Right cardiac atrium (tissue), 5 donors: ENCODE measurements at places on chromosomes 1 and 21. TPM values are rescaled to one million over a fixed set of nuclear protein-coding genes. Genes with fewer than 3 reads are reported as not detected.

KLHDC9 gene
- 3.8 TPM for total RNA-seq

MYBPH gene
- total RNA-seq: not detected

LCE3D gene
- total RNA-seq: not detected

CA6 gene
- not detected for total RNA-seq

PEAR1 gene
- 8.7 TPM for total RNA-seq

LRRC38 gene
- total RNA-seq: 3.9 TPM

MMEL1 gene
- 1.5 TPM for total RNA-seq

RGSL1 gene
- total RNA-seq: not detected

GUK1 gene
- total RNA-seq: 151 TPM

- DNase-seq: no peak
These were observed 18.6 kb downstream of the EBNA1BP2 start for GRCh38 chr1:43153443-43153842.

DNA sequence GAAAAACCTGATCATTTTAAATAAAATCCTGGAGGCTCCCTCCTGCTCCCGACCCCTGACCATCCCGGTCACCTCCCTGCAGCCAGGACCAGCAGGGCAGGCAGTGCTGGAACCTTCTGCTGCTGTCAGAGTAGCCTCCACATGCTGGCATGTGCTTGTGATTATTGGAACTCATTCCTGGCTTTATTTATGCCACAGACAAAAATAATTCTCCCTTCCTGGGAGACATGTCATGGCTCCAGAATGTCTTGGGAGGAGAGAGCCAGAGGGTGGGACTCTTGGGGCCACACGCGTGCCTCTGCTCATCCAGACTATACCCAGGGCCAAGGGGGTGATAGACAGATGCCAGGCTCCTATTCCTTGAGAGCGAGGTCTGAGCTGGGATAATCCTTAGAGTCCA, 183.6 kb upstream of the RAB4A start:
- peak; percentile 67 for DNase-seq

- no peak for DNase-seq
These were observed 46.1 kb upstream of the TARS2 start for GRCh38 chr1:150441121-150441520.

DNA sequence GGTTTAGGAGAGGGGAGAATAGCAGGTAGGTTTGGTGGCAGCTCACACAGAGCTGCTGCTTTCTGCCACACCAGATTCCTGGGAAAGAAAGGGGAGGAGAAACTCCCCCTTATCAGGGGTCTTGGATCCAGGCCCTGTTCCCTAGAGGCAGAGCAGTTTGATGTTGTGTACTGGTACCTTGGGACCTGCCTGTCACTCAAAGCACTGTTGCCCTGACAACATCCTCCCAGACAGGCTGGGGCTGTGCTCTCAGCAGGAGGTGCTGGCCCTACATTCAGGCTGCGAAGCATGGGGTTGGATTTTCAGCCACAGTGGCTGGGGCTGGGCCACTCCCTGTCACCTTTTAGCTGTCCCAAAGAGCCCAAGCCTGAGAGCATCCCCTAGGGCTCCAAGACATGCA, 188.0 kb downstream of the GRIK3 start:
- no peak for DNase-seq

DNA sequence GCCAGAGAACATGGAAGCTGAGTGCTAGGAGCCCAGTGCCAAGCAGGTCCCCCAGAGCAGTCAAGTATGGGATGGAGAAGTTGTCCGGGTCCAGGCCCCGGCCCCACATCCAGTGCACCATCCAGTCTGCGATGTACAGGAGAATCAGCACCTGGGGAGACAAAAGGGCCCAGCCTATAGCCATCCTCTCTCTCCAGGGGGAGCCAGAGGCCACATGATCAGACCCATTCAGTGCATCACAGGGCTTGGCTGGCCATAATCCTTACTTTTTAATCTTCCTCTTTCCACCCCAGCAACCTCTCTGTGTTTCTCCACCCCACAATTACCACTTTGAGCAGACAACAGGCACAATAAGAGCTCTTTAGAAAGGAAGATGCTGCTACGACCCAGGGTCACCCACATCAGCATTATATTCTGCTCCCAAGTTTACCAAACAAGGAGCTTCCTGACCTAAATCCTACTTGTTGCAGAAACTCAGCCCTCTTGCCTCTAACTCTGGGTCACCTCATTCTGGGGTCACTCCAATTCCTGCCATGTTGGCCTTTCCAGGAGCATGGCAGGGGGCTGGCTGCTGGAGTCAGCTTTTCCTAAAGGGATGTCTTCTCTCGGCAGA, 16.4 kb upstream of the RAB29 start:
- DNase-seq: peak; percentile 52

DNA sequence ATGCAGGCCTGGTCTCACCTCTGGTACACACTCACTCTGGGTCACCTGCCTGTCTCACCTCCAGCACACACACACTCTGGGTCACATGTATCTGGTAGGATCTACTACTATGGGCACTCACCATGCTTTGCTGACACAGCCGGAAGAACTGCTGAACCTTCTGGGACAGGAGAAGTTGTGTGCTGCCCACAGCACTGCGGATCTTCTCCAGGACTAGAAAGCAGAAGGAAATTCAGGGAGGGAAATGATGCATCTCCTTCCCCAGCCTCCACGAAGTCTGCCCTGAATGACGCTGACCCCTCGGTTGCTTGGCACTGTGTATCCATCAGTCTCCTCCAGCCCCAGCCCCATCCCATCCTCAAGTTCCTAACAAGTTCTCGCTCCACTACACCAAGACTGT, 7.9 kb upstream of the SMIM12 start:
- no peak for DNase-seq

- no peak for DNase-seq
These were observed 212.3 kb downstream of the KAZN start for GRCh38 chr1:14810595-14811361.

DNA sequence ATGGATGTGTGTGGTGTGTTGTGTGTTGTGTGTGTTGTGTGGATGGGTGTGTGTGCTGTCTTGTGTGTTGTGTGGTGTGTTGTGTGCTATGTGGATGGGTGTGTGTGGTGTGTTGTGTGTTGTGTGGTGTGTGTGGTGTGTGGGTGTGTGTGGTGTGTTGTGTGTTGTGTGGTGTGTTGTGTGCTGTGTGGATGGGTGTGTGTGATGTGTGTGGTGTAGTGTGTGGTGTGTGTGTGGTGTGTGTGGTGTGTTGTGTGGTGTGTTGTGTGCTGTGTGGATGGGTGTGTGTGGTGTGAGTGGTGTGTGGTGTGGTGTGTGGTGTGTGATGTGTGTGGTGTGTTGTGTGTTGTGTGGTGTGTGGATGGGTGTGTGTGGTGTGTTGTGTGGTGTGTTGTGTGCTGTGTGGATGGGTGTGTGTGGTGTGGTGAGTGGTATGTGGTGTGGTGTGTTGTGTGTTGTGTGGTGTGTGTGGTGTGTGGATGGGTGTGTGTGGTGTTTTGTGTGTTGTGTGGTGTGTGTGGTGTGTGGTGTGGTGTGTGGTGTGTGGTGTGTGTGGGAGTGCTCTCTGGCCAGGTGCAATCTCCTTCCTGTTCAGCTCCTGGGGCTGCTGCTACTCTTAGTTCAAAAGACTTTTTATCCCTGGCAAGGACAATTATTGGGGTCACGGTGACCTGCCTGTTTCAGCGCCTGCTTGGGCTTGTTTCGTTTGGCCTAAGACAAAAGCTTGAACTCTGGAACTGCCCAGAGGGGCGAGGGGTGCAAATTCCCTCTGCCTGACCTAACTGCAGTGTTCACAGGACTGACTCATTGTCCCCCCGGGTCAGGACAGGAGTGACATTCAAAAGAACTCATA, 101.1 kb downstream of the UBIAD1 start:
- DNase-seq: no peak

- peak; percentile 45 for DNase-seq
These were observed 5.9 kb upstream of the LHX9 start for GRCh38 chr1:197911111-197911856.

- DNase-seq: no peak
These were observed 83.8 kb downstream of the HS2ST1 start for GRCh38 chr1:86998280-86998679.

GRCh38 chr1:165828103-165828668, 772 bp downstream of the UCK2 start:
- peak; percentile 63 for DNase-seq

GRCh38 chr1:212915245-212916091, 34.9 kb upstream of the VASH2 start:
- DNase-seq: peak; percentile 85

GRCh38 chr1:154999571-155000410, 2.8 kb upstream of the ZBTB7B start:
- DNase-seq: peak; percentile 58

- peak; percentile 18 for DNase-seq
These were observed 17.2 kb upstream of the RLF start for GRCh38 chr1:40143891-40144575.

GRCh38 chr1:151294742-151295462, 12.8 kb downstream of the ZNF687 start:
- DNase-seq: no peak

- no peak for DNase-seq
These were observed 68.3 kb upstream of the PLA2G4A start for GRCh38 chr1:186760446-186760845.

DNA sequence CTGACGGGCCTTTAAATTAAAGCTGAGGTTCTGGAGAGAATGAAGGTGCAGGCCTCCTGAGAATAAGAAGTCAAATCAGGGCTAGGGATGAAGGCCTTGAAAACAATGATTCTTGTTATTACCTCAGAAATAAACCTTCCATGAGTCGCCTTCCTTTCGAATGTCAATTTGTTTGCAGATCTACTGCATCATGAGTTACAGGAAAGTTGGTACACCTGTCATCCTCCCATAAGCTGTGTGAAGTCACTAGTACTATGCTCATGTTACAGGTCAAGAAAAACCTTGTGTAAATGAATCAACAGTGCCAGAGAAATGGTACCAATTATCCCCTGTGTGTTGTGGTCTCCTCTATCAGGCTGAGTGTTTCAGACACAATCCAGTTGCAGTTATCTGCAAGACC, 281.2 kb upstream of the PLXNA2 start:
- no peak for DNase-seq

GRCh38 chr1:38740487-38740886, 119.1 kb downstream of the RRAGC start:
- no peak for DNase-seq

DNA sequence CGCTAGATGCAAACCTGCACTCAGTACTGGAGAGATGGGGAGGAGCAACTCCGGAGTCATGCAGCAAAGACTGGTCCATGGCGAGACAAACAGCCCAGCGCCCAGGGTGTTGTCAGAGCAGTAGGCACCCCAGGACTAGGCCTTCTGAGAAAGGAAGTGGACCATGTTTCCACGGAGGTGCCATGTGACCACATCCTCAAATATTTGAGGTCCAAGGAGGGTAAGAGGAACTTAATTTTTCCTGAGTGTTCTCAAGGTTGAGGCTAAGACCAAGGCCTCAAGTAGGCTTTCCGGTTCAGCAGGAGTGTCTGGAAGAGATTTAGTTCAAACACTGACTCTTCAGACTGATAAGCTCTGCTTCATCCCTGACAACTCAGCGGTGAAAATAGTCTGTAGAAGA, 186.2 kb downstream of the RHOU start:
- no peak for DNase-seq

DNA sequence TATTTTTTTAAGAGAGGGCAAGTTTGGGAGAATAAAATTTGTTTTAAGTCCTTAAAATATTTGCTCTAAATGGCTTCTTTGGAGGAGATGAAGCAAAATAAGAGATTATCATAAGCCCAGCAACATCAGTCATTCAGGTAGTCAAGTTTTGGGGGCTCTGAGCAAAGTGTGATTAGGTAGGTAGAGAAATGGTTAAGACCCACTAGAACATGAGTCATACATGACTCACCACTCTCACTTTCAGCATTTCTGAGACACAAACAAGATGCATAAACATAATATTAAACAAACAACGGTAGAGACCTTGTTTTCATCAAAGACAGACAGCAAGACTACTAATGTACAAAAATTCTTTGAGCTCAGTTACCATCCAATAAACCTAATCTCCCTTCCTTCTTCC, 272.2 kb downstream of the LMO4 start:
- DNase-seq: no peak

DNA sequence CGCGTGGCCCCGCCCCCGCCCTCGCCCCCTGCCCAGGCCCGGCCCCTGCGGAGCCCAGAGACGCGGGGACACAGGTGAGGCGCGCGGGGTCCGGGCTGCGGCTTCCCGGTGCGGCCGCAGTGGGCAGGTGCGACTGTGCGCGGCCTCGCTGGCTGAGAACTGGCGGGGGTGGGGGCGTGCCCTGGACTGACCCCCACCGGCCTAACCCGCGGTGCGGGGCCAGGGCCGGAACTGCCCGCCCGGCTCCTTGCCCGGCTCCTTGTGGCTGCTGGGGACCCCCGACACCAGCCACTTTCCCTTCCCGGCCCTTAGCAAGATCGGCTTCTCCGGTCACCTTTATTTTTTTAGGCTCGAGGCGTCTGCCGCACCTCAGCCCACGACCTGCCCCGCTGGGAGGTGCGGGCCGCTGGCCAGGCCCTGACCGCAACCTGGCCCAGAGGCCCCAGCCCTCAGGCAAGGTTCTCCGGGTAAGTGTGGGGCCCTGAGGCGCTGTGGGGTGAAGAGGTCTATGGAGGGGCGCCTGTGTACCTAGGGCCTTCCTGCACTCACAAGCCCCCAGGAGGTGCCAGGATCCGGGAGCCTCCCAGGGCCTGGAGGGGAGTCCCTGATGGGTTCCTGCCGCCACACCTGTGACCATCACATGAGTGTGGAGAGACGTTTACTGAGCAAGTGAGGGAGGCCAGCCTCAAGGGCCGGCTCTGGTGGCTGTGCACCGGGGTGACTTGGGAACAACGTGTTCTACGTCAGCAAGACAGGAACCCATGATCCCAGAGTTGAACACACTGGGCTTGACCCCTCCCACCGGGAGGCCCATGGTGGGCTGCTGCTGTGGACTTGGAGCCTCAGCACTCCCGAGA, at the start of gene SMIM1:
Gene SMIM1, plus strand, starts transcription at position 35 of the 857 bp plus-strand sequence. CDS start 2,625 bp downstream, outside the sequence.
- DNase-seq: no peak
